ENCODE measurements at places on chromosomes 2 and 18.

GRCh38 chr2:215937190-215937589 lies 76.2 kb downstream of the MREG start:
- DNase-seq = no peak

DNA sequence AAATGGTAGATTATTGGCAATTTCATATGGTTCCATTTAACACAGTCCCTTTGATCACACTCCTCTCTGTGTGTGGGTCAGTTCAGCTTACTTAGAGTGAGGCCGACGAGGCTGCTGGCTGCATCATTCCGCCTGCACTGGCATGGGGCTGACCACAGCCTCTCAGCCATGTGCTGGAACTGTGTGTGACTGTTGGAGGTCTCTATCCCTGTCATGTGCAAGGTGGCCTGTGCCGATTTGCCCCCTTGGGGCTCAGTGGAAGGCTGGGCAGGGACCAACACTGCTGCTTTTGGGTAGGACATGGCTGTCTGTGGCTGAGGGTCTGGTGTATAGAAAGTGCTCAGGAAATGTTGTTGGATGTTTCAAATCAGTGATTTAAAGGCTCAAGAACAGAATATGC lies 454.0 kb upstream of the HS6ST1 start:
- DNase-seq = no peak

DNA sequence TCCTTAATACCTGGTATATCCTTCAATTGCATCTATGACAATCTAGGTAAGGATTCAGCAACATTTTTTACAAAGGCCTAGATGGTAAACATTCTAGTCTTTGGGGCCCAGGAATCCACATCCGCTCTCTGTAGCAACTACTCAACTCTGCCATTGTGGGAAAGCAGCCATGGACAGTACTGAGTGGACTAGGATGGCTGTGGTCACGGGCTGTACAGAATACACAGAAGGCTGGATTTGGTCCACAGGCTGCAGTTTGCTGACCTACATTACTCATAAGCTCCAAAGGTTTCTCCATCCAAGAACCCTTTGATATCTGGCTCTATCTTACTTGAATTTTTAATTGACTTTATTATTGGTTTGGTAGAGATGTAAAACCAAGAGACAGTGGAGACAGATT lies 418.3 kb upstream of the LRRTM1 start:
- no peak for DNase-seq

GRCh38 chr2:188378371-188378950 lies 86.8 kb downstream of the GULP1 start:
- no peak for DNase-seq

DNA sequence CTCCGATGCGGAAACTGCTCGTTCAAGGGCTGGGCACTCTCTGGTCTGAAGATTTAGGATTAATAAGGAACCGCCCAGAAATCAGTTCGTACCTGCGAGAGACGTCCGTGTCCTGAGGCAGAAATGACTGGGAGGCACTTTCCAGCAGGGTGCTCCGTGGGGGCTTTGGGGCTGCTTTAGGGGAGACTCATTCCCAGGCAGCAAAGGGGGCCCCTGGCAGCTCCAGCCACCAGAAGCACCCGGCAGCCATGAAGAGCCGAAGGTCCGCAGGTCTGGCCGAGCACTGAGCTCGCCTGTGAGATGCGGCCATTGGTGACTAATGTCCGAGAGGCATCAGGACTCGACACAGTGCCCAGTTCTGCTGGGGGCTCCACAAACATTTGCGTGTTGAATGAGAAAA lies 20.9 kb downstream of the KCNG2 start:
- no peak for DNase-seq

GRCh38 chr18:10057401-10057893 lies 143.6 kb downstream of the VAPA start:
- no peak for DNase-seq

- DNase-seq = no peak
These were observed 47.1 kb downstream of the CENPO start for GRCh38 chr2:24840164-24840869.

- DNase-seq = no peak
These were observed 42.9 kb upstream of the SERTAD2 start for GRCh38 chr2:64696636-64697035.

DNA sequence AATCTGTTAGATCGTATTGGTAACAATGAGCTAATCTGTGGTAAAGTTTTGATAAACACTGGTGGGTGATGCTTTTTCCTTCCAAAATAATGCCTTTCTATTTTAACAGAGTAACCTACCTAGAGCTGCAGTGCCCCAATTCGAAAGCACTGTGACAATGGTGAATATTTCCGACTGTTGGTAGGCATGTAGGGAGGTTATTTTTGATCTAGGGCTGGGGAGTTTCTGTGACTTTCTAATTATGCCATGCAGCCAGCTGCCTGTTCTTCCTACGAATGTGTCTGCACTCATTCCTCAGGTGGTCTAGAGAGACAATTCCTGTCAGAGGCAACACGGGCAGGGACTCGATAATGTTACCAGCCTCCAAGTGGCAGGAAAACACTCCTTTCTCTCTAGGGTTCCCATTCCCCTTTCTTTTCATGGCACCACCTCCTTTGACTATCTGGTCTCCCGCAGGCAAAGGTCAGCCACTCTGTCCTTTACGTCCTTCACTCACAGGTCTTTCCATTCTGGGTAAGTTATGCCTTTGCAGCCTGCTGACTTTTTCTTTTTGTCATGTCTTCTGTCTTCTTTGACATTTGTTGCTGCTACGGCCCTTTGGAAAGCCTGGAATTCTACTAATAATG lies 167.2 kb upstream of the MGAT5 start:
- DNase-seq = no peak

- DNase-seq = no peak
These were observed 87.3 kb downstream of the SEPTIN10 start for GRCh38 chr2:109526442-109526970.

DNA sequence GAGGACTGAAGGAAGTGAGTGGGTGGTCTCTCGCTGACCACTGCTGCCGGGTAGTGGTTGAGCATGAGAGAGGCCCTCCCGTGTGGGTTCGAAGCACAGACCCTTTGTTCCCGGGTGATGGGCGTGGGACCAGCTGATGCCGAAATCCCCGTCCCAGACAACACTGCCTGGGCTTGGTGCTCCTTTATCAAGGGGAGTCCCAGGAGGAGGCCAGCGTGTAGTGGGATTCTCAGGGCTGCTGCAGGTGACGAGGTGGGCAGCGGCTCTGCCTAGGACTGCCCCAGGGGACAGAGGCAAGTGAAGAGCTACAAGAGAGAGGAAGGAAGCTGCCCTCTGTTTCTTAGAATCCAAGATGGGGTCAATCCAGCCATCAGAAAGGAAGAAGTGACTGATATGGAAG lies 251.3 kb upstream of the PXDN start:
- no peak for DNase-seq

DNA sequence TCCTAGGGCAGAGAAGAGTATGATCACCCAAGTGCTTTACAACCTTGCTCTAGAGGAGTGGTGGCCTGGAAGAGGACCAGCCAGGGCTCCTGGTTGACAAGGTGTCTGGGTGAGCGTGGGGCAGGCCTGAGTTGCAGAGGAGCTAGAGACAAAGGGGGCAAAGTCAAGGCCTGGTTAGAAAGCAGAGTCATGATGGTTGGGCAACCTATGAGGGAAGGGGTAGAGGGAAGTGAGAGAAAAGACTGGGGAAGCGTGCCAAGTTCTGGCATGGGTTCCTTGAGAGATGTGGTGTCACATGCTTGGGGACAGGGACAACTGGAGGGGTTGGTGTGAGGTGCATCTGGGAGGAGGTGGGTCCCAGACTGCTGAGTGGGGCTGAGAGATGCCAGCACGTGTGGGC lies 13.5 kb downstream of the ZFP36L2 start:
- DNase-seq = no peak

DNA sequence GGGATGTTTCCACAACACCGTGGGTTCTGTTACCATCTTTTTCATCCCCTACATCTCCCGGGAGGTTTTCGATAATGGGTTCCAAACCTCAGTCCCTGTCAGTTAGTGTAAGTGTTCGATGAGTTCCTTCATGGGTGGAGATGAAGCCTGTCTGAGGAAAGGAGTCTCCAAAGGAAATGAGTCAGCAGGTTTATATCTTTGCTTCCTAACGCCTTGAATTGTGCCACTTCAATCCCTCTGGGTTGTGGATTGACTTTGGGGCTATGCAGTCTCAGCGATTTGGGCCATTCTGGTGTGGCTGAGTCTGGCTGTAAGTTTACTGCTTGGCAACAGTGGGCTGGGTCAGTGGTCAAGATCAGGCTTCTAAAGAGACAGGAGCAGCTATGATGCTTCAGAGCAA lies 1.2 kb downstream of the SERPINB5 start:
- DNase-seq = no peak

DNA sequence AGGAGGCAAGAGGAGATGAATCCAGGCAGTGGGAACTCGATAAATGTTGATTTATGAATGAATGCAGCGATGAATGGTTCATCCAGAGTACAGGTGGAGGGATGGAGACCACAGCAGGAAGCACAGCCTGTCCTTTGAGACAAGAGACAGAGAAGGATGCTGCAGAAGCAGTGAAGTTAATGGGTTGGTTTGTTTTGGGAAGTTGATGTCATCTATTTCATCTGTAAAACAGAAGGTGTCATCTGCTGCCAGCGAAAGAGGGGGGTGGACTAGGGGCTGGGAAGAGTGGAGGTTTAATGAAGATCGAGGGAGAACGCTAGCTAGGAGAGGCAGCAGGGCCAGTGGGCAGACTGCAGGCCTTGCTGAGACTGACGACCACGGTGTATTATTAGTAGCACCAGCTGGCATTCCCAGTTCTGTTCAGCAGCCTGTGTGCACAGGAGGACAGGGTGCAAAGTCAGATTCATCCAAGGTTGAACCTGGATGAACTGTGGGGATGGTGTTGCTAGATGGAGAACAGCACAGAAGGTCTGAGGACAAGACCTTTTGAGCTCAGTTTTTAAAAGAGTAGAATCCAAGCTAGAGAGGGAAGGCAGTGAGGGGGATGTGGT lies 120.3 kb upstream of the CAPN13 start:
- DNase-seq = no peak

- no peak for DNase-seq
These were observed 113.4 kb upstream of the PKDCC start for GRCh38 chr2:41934329-41934958.

DNA sequence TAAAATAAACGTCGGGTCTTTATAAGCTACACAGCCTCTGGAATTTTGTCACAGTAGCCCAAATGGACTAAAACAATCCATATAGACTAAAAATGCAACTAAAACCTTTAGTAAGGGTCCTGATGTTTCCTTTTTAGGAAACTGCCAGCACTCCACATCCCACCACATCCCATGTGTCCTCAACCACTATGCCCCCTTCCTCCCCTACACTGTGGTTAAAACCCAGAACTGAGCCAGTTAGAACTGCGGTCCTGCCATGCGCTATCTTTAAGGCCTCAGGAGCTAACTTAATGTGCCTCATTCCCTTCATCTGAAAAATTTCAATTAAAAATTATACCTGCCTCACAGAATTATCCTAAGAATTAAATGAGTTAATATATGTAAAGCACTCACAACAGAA lies 41.1 kb downstream of the ACVR1 start:
- DNase-seq = no peak

DNA sequence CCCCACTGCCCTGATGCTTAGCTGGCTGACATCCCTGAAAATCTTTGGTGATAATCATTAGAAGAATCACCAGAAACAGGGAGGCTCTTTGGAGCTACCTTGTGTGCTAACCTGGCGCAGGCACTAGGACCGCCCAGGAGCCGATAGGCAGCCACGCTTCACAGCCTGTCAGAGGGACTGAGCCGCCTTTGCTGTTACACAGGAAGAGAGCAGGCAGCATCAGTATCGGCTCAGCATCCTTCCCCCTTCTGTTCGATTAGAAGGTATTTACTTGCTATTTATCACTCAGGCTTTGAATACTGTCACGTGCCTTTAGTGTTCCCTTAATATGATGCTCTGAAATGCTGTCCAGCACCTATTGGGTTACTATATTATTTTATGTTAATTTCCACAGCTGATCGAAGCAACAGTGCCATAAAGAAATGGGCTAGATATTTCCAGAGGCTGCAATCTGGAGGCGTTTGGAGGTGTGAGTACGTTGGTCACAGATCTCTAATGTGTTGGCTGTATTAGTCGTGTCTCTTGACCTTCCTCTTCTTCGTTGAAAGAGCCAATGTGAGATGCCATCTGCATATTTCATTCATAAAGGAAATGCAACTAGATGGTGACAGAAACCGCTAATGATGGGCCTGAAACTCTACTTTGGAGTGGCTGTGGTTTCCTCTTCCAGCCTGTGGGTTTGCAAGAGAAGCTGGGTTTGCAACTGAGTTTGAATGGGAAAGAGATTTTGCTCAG lies 110.4 kb upstream of the RAB27B start:
- DNase-seq = peak; percentile 48

- peak; percentile 47 for DNase-seq
These were observed 68.0 kb downstream of the SERPINB8 start for GRCh38 chr18:64037812-64038414.

DNA sequence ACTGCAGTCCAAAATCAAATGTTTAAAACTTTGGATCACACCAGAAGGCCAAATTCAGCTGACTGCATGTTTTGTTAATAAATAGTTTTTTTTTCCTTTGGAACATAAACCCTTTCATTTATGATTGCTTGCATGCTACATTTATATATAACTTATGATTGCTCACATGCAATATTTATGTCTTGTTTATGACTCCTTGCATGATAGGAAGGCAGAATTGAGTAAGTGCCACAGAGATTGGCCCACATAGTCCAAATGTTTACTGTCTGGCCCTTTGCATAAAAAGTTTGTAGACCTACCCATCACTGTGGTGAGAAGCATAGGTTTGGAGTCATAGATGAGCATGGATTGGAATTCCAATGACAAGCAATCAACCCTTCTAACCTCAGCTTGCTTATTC lies 30.8 kb downstream of the WDFY1 start:
- no peak for DNase-seq

DNA sequence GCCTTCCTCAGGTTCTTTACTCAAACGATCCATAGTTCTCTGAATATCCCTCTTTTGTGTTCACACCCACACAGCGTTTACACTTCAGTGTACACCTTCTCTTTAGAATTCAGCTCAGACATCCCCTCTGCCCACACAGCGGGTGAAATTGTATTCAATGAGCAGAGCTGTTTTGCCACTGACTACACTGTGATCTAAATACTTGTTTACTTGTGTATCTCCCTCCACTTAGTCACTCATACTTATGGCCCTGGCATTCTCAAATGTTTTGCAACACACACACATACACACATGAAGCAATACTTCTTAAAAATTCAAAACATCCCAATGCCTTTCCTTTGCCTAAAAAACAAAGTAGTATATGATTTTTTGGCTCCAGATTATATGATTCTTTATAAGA lies 297.1 kb downstream of the TMX3 start:
- DNase-seq = no peak

- no peak for DNase-seq
These were observed 86.9 kb downstream of the VSNL1 start for GRCh38 chr2:17627434-17627833.

- DNase-seq = no peak
These were observed 66.5 kb upstream of the NEUROD1 start for GRCh38 chr2:181746844-181747243.

- no peak for DNase-seq
These were observed 30.8 kb downstream of the TBC1D8 start for GRCh38 chr2:101120124-101120996.

Data from D721Med (cell line).